ENCODE measurements at places on chromosomes 5 and 9.
A peak's percentile ranks its signal among the peaks of the same experiment; 100 is the strongest.

DNA sequence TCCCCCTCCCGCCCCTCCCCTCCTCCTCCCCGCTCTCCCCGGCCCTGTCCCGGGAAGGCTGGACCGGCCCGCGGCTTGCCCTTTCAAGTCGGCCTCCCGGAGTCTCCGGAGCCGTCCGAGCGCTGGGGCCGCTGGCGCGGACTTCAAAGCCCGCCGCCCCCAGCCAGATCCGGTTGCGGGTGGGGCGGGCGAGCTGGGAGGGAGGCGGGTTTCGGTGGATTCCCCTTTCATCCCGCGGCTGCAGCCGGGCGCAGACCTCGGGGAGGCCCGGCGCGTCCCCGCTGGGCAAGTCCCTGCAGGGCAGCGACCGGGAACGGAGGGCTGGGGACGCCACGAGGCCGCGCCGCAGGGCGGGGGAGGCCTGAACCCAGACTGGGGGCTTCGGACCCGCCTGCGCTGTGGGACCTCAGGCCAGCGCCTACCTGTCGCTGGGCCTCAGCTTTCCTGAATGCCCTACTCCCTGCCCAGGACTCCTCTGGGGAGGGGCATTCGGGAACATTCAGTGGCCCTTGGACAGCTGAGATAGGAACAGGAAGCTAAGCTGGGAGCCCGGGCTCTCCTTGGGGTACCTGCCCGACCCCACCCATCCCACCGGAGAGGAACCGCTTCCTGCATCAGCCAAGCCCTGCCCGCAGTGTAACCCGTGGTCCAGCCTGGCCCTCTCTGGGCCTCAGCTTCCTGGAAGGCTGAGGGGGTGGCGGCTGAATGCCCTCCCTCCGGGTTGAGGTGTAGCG lies 23.4 kb downstream of the C9orf50 start:
- no peak for DNase-seq

GRCh38 chr5:134145779-134146581 lies 30.8 kb downstream of the SKP1 start:
- DNase-seq, result peak; percentile 20

DNA sequence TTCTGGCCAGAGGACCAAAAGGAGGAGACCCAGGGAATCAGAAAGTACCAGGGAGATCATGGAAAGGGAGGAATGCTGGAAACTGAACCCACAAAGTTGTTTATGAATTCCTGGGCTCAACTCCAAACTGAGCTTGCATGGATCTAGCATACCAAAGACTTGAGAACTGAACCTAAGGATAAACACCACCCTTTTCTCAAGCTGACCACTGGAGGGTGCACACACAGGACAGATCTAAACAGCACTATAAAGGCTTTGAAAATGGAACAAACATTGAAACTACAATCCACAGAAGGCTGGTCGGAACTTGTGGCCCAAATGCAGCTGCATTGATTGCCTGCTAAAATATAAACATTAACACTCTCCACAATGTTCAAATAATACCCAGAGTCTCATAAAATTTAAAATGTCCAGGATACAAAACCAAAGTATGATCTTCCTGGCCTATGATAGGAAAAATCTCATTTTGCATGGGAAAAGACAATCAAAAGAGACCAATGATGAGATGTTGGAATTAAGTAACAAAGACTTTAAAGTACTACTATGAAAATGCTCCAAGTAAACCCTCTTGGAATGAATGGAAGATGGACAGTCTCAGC lies 15.6 kb upstream of the IRF1 start:
- no peak for DNase-seq

DNA sequence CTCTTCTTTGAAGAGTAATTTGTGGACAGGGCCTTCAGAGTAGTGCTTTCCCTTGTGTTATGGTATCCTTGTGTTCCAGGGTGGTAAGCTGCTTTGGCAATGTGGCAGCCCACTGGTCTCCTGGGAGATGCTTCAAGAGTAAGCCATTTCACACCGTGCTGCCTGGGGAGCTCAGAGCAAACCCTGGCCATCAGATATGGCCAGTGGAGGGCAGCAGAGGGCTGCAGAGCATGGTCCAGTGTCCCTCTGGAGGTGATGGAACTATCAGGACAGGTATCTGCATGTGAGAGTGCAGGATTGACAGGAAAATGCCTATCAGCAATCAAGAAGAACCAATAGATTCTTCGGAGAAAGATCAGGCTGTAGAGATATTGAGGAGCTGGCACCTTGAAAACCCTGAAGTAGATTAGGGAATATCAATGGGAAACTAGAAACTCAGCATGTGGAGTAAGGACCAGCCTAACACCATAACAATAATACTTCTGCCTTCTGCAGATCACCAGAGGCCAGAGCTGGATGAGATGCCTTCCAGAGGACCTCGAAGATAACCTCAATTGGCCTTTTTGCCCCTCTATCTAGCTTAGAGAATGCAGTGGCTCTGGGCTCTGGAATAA lies 90.8 kb downstream of the PLPPR1 start:
- DNase-seq, result no peak

- DNase-seq, result no peak
These were observed 5.2 kb upstream of the GRK6 start for GRCh38 chr5:177421062-177421798.

All from HS-27A (cell line).